ENCODE measurements at places on chromosomes 4 and X.

- no peak for DNase-seq
Measured at GRCh38 chr4:47974566-47974965, 41.9 kb downstream of the CNGA1 start.

DNA sequence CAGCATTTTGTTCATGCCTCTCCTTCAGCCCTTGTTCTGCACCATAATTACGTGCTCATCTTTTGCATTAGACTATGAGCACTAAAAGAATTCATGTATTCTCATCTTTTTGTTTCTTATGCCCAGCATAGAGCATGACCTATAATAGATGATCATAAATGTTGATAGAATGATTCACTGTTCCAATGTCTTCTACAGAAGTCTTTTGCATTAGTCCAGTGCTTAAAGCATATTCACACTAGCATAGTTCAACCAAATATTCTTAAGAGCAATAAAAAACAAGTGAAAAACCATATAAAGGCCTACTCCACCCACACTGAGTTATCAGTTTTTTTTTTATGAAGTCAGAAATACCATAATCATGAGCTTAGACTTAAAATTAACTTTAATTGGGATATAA lies 36.5 kb upstream of the SLC10A4 start:
- DNase-seq = no peak

DNA sequence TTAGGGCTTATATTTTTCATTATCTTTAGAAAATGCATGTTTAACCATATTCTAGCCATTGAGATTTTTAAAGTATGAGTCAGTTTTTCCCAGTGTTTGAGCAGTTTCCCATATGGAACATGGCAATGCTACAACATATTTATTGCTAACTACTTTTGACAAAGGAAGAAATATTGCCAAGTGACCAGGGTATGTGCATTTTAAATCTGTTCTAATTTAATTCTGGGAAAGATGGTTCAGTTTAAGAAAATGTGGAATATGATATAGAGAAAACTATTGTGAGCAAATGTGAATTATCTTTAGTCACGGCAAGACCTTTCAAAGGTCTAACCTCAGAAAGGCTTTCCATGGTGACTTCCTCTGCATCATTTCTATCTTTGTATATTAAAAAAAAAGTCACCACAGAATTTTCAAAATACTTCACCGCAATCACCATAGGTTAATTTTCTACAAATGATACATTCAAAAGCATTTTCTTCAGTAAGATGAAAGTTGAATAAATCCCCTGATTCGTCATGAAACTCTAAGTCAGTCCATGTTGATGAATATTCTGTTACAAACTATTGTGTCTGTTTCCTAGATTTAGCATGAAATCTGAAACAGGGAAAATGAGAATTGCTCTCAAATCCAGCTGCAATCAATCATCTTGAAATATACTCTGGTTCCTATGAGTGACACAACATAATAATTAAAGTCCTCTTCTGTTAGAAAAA lies 2349.0 kb upstream of the TENM3 start:
- no peak for DNase-seq

GRCh38 chr4:99436462-99436861 lies 1.3 kb upstream of the ADH7 start:
- DNase-seq = no peak

- no peak for DNase-seq
Measured at GRCh38 chr4:165709516-165709915, 163.5 kb upstream of the TLL1 start.

GRCh38 chr4:56768763-56769162 lies 52.7 kb downstream of the SPINK2 start:
- DNase-seq = no peak

DNA sequence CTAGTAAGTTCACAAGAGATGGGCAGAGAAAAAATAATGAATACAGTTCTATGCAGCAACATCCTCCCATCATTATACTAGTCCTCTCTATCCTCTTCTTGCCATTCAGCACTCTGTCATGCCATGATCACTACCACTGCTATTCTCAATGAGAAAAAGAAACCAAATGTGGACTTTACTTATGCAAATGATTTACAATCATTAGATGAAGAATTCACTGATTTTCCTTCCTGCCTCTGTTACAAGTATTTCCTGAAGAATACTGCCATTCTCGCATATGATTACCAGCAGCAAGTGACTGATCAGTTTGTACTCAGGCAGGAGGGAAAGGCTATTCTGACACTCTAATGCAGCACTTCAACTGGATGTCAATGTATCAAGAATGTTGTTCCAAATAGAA lies 50.3 kb downstream of the WDFY3 start:
- no peak for DNase-seq

DNA sequence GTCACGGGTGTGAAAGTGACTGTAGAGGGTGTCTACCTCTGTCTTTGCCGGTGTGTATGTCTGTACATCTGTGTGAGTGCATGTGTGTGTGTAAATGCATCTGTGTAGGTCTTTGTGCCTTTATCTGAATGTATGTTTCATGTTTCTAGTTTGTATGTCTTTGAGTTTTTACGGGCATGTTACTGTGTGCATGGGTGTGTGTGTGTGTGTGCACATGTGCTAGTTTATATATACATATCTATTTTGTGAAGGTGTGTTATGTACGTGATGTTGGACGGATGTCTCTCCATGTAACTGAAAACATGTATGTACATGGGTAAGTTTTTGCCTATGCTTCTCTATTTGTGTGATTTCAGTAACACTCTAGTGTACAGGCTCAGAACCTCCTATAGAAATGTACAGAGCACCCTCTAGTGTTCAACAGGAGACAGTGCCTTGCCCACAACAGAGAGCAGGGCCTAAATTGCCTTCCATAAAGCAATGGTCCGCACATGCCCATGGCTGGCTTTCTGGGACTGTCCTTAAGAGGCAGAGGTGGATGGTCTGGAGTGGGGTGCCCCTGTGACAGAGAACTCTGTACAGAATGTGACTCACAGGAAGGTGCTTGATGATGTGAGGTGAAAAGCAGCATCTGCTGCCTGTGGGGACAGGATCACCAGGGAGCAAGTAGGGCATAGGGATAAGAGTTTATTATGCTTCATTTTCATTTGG lies 343.5 kb downstream of the RAPGEF2 start:
- no peak for DNase-seq

- DNase-seq = no peak
Measured at GRCh38 chr4:164095313-164096110, 601.0 kb downstream of the TMA16 start.

DNA sequence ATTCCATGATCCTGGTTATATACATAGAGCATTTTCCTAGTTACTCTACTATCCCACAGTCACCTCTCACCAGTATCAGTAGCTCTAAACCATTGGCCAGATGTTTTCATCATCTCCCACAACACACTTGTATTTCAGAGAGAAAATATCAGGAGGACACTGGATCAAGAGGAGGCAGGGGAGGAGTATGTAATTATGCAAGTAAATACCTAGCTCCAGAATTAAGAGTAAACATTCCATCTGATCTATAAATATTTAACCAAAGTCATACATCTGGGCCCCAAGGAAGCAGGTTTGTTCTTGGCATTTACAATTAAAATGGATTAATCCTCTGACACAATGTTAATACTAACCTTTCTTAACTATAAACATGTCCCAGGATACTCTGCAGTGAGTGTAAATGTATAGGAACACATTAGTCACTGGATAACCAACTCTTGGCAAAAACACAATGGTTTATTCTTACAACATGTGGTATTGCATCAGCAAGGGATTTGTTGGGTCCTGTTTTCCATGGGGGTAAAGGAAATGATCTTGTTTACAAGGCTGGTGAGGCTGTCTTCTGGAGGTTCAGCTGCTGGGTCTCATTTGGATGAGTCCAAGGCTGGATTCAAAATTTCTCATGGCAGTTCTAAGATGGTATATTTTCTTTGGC lies 170.1 kb downstream of the ATG4A start:
- no peak for DNase-seq

DNA sequence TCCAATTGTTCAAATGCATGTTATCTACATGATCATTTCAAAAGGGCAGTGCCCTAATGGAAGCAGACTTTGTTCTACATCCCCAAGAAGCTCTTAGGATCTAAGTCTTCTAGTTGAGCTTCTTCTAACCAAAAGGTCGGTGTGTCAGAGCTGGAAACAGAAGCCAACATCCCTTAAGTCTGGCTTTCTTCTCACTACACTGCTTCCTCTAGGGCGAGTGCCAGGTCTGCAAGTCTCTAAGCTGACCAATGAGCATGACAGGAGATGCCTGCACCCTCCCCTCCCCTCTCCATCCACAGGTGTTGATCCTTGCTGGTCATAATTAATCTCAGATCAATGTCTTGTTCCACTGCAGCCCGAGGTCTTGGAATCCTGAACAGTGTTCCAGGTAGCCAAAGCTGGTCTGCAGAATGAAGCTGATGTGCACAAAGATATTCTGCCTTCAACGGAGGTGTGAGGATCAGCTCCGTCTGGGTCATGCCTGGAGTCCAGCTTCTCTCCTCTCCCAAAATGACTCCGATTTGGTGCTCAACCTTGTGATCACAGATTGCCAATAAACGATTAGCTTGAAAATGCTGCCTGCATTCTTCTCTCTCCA lies 44.1 kb downstream of the WDR1 start:
- no peak for DNase-seq

All from stimulated activated CD4-positive, alpha-beta T cell treated with anti-CD3 and anti-CD28 coated beads, Interleukin-2, amount 100 ng/mL, for 4 hours (primary cell).